ENCODE measurements at places on chromosomes 7 and 10.

DNA sequence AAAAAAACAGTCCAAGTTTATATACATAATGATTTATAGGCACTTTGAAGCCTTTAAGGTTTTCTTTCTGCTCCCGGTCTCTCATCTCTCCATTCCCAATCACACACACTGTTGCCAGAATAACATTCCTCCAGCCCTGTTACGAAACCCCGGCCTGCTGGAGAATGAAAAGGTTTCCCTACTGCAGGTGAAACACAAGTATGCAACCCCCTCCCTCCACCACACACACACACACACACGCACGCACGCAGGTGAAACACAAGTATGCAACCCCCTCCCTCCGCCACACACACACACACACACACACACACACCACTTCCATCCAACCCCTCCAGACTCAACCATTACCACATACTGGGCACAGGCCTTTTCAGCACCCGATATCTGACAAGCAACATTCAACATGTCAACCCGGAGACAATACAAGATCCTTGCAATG, 87.5 kb downstream of the PARD3 start:
- no peak for DNase-seq

GRCh38 chr7:50567715-50568261, 2.6 kb upstream of the DDC start:
- no peak for DNase-seq

DNA sequence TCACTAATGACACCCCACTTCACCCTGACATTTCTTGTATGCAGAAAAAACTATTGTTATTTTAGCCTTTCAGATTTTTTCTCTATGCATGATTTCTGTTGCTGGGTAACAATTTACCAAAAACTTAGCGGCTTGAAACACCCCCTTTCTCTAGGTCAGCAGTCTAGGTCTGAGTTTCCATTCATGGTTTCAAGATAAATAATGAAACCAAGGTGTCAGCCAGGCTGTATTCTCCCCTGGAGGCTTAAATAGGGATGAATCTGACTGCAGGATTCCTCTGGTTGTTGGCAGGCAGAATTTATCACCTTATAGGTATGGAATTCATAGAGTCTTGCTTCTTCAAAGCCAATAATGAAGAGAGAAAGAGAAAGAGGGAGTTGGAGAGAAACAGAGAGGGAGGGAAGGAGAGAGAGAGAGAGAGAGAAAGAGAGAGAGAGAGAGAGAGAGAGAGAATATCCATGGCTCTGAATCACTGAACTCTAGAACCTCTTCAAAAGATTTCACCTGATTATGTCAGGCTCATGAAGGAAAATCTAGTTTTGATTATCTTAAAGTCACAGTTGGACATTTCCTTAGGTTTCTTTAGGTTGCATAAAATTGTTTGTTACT, 1224.6 kb upstream of the LRRTM3 start:
- no peak for DNase-seq

DNA sequence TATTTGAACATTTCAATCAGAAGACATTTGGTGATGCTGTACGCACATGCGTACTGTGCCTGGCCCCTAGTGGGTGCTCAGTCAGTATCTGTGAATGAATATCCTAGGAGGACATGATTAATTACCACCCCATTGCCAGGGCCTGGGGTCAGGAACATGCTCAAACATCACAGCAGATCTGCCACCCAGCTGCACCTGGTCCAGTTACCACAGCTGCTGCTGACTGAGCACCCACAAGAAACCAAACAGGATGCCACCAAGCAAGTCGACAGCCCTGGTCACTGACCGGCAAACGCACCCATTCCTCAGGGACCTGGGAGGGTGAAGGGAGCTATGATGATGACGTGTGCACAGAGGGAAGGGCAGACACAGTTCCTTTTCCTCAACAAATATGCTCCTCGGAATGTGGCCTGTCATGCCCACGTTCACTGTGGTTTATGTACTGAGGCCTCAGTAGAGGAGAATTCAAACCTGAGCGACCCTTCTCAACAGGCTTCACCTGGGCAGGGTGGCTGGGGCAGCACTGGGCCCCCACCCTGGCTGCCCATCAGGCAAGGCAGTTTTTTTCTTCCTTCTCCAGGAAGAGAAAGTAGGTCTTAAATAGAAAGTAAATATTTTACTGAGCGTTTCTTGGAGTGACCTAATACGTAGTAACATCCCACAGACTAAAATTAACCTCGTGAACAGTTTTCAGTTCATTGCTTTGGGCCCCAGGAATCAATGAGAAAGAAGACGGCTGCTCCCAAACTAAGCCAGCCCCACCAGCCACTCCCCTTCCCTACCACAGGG, 13.4 kb downstream of the CTBP2 start:
- no peak for DNase-seq

GRCh38 chr7:24152877-24153472, 131.0 kb upstream of the NPY start:
- no peak for DNase-seq

- peak; percentile 11 for DNase-seq
Measured at GRCh38 chr7:149147752-149148653, 750 bp downstream of the ZNF398 start.

GRCh38 chr10:96266118-96266770, 5.1 kb downstream of the BLNK start:
- peak; percentile 13 for DNase-seq

DNA sequence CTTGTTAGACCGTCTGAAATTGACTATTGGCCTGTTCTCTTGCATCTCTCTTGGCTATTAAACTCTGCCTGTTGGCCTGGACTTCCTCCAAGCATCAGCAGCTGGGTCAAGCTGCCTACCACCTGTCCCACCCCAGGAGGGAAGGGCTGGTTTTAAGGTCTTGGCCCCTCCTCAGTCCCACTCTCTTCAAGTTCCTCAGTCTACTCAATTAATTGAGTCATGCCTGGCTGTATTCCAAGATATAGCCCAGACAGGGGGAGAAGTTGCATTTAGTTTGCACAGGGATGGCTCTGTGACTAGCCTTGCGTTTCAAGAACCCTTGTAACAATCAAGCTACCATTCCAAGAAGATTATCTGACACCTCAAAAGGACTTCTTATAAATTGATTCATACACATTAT, 113.8 kb upstream of the GLI3 start:
- DNase-seq = no peak

GRCh38 chr7:86257894-86258293, 385.8 kb upstream of the GRM3 start:
- no peak for DNase-seq

- DNase-seq = no peak
Measured at GRCh38 chr10:11435581-11435981, 175.9 kb downstream of the USP6NL start.

DNA sequence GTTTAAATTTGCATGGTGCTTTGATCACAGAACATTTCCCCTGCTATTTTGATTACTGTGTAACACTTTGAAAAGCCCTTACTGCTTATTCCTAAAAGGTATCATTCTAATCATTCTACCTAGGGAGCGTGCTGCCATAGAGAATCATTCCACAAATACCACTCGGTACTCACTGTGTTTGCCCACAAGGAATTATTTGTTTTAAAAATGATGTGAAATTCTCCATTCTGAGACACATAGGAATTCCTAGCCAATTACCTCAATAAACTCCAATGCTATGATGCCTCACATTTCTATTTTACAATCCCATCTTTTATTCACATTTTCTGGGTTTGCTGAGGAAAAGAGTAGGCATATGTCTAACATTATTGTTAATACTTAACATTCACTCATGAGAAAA, 16.2 kb upstream of the TES start:
- no peak for DNase-seq

GRCh38 chr7:73423519-73424488, 9.8 kb upstream of the FZD9 start:
- no peak for DNase-seq

DNA sequence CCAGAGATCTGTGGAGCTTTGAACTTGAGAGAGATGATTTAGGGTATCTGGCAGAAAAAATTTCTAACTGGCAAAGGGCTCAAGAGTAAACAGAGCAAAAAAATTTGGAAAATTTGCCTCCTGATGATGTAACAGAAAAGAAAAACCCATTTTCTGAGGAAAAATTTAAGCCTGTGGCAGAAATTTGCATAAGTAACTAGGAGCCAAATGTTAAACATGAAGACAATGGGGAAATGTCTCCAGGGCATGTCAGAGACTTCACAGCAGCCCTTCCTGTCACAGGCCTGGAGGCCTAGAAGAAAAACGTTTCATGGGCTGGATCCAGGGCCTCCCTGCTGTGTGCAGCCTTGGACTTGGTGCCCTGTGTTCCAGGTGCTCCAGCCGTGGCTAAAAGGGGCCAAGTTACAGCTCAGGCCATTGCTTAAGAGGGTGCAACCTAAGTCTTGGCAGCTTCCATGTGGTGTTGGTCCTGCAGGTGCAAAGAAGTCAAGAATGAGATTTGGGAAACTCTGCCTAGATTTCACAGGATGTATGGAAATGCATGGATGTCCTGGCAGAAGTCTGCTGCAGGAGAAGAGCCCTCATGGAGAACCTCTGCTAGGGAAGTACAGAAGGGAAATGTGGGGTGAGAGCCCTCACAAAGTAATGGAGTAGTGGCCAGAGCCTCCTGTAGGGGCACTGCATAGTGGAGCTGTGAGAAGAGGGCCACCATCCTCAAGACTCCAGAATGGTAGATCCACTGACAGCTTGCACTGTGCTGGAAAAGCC, 8.1 kb downstream of the SEMA3D start:
- DNase-seq = no peak

GRCh38 chr10:32941357-32941756, 16.7 kb downstream of the ITGB1 start:
- no peak for DNase-seq

DNA sequence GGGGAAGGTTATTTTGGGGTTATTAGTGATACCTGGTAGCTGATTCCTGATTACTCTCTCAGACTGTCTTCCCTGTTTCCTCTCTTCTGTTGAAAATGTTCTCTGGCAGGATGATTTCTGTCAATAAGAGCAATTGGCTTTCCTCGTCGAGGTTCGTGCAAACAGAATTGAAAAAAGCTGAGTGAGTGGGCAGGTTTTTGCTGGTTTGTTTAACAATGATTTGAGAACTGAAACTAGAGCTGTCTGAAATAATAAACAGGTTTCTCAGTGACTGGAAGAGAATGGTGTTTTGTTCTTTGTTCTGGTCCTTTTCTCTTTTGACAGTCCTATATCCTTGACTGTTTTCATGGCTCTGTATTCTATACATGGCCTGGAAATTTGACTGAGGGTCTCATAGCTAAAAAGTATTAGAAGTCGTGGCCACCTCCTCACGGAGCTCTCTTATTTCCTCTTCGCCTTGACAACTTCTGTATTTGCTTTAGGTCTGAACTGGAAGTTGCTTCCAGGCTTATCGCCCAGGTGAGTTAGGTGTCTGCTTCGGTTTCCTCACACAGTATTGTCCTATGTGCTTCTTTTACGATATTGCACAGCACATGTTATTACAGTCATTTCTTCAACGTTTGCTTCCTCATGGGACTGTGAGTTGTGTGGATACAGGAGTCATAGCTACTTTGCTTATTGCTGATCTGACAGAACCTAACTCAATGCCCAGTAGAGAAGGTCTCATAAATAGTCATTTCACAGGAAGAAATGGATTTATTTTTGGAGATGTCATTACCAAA, 403.6 kb downstream of the NRG3 start:
- DNase-seq = no peak

- DNase-seq = peak; percentile 63
Measured at GRCh38 chr7:121730869-121731268, 142.1 kb upstream of the PTPRZ1 start.

- no peak for DNase-seq
Measured at GRCh38 chr10:103808780-103809179, 46.6 kb downstream of the SH3PXD2A start.

GRCh38 chr7:88396295-88396947, 89.7 kb upstream of the STEAP4 start:
- no peak for DNase-seq

- no peak for DNase-seq
Measured at GRCh38 chr7:91343996-91344629, 79.9 kb downstream of the FZD1 start.

DNA sequence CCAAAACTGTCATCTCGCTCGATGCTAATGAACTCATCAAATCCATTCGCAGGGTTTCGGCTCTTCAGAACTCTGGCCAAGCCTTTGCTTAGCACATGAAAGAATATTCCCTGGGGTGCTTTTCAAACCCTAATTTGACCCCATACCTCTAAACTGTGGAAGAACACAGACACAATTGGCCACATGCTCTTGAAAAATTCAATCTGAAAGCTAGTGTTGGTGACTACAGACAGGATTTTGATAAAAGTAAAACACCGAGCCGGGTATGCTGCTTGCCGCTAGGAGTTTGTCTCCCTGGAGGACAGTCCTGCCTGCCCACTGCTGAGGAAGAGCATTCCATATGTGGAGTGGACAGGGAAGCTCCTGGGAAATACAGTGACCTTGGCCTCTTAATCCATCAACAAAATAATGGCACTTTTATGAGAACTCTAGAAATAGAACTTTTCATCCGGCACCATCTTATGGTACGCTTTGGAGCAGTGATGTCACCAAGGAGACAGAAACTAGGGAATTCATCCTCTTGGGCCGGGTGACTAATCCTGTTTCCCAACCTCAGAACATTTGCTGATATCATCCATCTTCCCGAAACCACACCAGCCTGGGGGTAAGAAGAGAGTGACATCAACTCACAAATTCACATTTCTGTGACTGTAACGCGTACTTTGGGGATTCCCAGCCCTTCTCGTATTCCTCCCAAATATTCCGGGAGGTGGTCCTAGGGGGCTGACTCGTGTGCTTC, 34.2 kb downstream of the MTURN start:
- DNase-seq = no peak

GRCh38 chr10:33553748-33554571, 219.5 kb upstream of the NRP1 start:
- DNase-seq = no peak

GRCh38 chr7:142506601-142507000, 242.7 kb upstream of the PRSS1 start:
- DNase-seq = no peak

DNA sequence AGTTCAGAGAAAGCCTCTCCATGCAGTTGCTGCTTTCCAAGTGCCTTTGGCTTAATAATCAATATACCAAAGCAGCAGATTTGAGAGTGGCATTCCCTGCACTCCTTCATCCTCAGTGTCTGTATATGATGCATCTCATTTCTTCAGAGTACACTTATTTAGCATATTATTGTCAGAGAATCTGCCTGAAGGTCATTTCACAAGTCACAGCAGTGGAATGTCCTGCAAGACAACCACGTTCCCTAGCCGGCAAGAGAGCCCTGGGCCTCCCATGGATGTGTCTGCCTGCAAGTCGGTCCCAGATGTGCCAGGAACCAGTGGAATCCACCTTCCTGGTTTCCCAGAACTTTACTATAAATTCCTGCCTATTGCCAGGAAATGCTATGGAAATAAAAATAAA, 289.4 kb upstream of the IGFBP3 start:
- no peak for DNase-seq

- no peak for DNase-seq
Measured at GRCh38 chr7:2069472-2069860, 163.3 kb downstream of the MAD1L1 start.

DNA sequence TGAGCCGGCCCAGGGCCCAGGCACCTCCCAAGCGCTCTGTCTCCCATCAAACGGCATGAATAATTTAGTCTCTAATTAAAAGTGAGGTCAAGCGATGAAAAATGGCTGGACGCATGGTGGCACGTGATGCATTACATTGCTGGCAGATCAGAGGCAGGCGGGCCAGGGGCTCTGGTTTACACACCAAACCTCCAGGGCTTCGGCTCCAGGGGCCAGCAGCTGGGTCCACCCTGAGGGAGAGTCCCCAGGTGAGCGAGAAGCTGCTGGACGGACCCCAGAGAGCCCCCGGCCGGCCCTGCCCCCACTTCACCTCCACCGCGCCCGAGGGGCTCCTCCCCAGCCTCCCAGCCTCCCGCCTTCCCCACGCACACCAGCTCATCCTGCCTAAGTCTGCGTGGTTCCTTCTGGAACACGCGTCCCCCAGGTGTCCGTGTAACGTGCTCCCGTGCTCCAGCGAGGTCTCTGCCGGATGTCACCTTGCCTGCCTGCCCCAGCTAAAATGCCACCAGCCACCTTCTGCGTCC, 23.2 kb downstream of the UNCX start:
- DNase-seq = no peak

All from NCI-H2029 (cell line).